Dermis microvascular lymphatic vessel endothelial cell (primary cell): ENCODE measurements at places on chromosomes 13 and 19.

GRCh38 chr19:38475176-38475575 lies 41.7 kb downstream of the RYR1 start:
- no peak for DNase-seq

GRCh38 chr13:36362251-36362650 lies 16.1 kb upstream of the SPART start:
- no peak for DNase-seq

- no peak for DNase-seq
Observed at GRCh38 chr13:110517505-110518225, 43.9 kb downstream of the RAB20 start.

DNA sequence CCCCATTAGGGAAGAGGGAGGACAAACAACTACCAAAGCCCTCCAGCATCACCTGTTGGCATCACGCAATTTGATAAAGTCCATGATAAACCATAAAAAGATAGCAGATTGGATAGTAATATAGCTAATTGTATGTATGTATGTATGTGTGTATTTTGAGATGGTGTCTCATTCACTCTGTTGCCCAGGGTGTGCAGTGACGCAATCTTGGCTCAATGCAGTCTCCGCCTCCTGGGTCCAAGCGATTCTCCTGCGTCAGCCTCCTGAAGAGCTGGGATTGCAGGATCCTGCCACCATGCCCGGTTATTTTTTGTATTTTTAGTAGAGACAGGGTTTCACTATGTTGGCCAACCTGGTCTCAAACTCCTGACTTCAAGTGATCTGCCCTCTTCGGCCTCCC lies 74.6 kb upstream of the RNF113B start:
- DNase-seq: no peak

DNA sequence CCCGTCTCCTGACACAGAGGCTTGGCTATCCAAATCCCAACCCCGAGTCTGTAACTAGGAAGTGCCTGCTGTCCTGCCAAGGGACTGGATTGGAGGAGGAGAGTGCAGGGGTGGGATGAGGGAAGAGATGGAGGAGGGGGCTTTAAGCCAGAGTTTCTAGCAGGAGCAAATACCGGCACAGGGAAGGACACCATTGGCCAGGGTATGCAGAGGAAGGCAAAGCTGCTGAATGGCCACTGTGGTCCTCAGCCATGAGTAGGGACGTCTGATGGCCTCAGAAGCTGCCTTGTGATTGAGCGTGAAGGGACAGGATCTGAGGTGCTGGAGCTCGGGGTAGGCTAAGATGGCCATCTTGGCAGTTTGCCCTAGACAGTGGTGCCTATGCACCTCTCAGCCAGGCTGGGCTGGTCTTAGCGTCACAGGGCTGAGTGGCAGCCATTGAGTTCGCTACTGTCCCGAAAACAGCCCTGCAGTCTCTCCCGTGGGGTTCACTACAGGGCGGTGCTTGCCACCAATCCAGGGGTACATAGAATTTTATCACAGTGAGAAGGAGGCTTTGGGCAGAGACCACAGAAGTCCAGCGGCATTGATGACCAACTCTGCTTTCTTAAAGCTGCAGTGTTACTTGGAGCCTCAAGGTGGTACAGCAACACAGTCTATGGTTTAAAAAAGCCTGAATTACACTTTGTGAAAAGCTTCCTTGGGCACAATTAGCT lies 61.8 kb downstream of the AKAP11 start:
- no peak for DNase-seq

GRCh38 chr13:26538363-26539317 lies 18.8 kb upstream of the WASF3 start:
- DNase-seq: no peak

- no peak for DNase-seq
Observed at GRCh38 chr19:11506101-11506555, 489 bp upstream of the ZNF653 start.

DNA sequence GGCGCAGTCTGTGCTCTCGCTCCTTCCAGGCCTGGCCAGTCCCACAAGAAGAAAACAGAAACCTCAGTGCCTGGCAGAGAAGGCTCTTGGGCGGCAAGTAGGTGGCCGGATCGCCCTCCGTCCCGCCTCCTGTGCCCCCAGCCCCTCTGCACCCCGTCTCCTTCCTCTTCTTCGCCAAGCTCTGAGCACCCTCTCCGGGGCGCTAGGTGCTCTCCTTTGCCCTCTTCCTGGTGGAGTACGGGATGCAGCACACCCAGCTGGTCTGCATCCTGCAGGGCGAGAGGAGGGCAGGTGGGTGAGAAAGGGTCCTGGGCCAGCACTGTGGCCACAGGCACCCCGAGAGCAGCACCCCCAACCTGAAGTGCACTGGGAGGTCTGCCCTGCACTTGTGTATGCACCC lies 17.3 kb downstream of the C13orf46 start:
- no peak for DNase-seq

DNA sequence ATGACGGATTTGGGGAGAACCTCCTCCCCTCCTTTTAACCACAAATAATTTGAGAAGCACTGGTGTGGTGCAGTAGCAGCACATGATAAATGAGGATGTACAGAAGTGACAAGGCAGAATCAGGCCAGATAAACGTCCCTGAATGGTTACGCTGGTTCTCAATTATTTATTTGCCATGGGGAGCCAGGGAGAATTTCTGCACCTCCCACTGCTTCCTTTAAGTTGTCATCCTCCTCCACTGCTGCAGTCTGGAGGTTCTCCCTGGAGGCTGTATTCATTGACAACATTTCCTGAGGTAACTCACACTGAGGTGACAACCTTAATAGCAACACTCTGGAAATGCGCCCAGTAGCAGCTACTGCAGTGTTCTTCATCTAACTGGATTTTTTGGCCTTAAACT lies 308.9 kb upstream of the SLITRK1 start:
- no peak for DNase-seq

- no peak for DNase-seq
Observed at GRCh38 chr13:42649831-42650230, 75.9 kb downstream of the TNFSF11 start.

DNA sequence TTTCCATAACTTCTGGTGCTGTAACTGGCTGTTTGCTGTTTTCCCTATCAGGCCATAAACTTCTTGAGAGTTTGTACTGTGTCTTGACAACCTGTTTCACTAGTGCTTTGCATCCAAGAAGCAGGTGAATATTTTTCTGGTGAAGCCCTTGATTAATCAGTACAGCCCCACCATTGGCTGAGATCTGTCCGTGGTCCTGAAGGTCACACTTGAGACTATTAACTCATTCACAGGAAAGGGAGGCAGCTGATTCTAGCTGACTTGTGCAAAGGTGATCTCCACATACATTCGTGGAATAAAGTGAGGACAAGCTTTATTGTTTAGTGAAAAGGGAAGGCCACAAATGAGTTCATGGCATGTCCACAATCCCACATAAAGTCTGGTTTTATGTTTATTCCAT lies 61.4 kb upstream of the ZNF835 start:
- DNase-seq: no peak

DNA sequence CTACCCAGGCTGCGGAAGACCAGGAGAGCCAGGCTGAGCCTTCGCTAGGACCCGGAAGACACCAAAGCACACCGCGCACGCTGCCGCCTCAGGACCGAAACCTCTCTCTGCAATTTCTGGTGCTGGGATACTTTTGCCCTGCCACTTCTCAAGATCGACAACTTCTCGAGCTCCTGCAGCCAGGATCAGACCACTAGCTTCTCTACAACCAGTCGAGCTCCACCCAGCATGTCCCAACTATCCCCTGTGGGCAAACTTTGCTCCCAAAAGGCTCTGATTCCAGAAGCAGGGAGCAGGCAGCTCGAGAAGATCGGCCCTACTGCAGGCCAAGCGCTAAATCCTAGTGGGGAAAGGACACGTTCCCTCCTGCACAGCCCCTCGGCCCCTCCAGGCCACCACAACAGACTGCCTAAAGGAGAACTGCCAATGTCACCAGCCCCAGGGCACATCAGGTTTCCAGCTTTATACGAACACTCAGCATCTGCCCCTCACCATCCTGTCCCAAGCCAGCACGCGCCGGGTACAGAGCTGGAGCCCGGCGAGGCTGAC lies 979 bp downstream of the AKAP8 start:
- DNase-seq: peak; percentile 50

DNA sequence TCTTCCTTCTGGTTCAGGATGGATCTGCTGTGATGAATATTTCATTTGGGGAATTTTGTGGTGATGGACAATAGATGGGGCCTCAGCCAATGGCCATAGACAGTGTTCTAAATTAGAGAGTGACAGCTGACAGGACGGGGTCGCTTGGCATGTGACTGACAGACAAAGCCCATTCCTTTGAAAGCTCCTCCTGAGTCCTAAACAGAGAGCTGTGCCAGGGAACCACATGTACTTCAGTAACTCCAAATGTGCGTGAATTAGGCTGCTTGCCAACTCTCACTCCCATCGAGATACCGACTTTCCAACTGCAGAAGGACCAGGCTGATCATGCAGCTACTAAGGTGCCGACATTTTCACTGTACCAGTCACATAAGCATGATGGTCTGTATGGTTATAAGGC lies 187.7 kb downstream of the SHISA2 start:
- no peak for DNase-seq

GRCh38 chr13:88000239-88000638 lies 329.1 kb downstream of the SLITRK5 start:
- DNase-seq: no peak

GRCh38 chr13:91659256-91660075 lies 261.0 kb downstream of the GPC5 start:
- DNase-seq: no peak

DNA sequence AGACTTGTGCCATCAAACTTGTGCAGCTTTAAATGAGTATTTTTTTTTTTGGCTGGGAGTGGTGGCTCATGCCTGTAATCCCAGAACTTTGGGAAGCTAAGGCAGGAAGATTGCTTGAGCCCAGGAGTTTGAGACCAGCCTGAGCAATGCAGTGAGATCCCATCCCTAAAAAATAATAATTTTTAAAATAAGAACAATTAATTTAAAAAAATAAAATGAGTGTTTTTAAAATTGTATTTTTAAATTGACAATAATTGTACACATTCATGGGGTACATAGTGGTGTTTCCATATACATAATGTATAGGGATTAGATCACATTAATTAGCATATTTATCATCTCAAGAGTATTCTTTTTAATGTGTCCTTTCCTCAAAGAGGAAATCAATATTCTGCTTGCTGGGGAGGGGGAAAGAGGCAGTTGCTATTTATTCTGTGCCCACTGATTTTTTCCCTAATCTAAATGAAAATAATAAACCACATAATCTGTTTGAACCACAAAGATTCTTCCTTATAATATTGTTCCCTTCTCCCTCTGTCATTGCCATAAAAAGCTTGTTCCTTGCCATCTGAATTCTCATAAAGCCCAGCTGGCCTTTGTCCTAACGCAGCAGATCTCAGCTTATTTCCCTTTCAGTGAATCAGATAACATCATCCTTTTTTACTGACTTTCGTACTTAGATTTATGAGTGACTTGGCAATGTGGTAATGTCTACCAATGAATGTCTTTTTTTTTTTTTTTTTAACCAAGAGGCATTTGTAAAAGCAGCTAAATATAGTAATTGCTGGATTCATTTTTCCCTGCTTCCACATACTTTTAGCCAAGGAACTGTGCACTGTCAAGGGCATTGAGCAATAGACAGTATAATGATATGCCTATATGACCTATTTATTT lies 81.8 kb upstream of the RUBCNL start:
- no peak for DNase-seq

DNA sequence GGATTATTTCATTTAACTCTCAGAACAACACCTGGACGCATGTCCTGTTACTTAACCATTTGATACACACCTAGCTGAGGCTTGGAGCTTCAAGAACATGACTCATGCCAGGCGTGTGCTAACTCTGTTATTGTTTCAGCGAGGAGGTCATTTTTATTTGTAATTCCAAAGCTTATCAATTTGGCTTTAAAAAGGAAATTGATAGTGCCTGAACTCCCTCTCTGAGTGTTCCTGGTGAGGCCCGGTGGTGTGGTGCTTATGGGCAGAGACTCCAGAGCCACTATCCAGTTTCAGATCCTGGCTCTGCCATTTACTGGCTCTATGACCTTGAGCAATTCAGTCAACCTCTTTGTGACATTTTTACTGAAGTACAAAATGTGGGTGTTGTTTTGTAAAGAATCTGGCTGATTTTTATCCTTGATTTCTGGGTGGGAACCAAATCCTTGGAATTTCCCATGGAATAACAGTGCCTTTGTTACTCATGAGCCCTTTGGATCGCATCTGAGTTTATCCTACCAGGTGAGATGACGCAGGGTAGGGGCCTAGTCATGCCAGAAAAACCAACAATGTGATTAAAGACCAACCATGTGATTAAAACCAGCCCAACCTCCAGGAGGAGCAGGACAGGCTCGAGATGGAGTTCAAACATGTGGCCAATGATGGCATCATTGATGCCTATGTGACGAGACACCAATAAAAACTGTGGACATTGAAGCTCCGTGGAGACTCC lies 198.8 kb downstream of the MYO16 start:
- no peak for DNase-seq

GRCh38 chr13:101830035-101830434 lies 377.6 kb downstream of the ITGBL1 start:
- DNase-seq: no peak

DNA sequence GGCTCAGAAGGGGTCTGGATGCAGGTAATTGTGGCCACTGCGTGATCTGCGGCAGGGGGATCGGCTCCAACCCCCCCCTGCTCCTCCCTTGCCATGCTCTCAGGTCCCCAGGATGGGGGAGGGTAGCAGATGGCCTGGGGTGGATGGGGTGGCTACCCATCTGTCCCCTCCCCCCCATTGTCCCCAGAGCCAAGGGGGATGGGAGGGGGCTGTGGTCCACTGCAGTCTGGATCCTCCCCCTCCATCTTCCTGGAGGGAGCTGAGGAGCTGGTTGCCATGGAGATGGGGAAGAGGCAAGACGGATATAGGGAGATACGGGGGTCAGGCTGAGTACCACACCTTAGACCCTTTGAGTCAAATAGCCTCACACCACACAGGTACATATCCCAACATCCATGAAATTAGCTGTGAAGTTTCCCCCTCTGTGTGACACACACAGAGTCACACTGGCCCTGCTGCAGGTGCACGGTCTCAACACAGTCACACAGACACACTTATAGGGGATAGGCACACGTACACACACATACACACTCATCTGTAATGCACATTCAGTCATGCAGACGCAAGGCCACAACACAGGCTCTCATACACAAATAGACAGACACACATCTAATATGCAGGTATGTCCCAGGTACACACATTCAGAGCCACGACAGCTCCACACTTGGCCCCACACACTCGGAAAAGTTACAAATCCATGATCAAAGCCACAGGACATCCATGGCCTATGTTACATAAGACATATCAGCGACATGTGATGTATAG lies 1.8 kb upstream of the NOVA2 start:
- DNase-seq: no peak

- DNase-seq: no peak
Observed at GRCh38 chr13:107375701-107376340, 807.9 kb upstream of the ARGLU1 start.

GRCh38 chr13:50677687-50678463 lies 165.6 kb downstream of the DLEU7 start:
- DNase-seq: no peak
